Fibroblast of mammary gland (primary cell): ENCODE measurements at places on chromosomes 16 and 17.

GRCh38 chr17:55763856-55764255, 13.0 kb downstream of the PCTP start:
- peak; percentile 27 for DNase-seq

GRCh38 chr16:12153662-12154061, 177.1 kb downstream of the SNX29 start:
- DNase-seq = no peak

- no peak for DNase-seq
These were observed 46.8 kb downstream of the SHISA6 start for GRCh38 chr17:11287791-11288190.

GRCh38 chr16:24255456-24256371, at the start of gene CACNG3:
TSS of gene CACNG3 (plus strand) at chr16:24256335. CDS start at chr16:24256755, 420 bp downstream.
- DNase-seq = peak; percentile 10

- DNase-seq = no peak
These were observed 109.8 kb upstream of the FAM20A start for GRCh38 chr17:68710976-68711375.

- no peak for DNase-seq
These were observed 16.1 kb downstream of the KCNJ16 start for GRCh38 chr17:70091005-70091568.

DNA sequence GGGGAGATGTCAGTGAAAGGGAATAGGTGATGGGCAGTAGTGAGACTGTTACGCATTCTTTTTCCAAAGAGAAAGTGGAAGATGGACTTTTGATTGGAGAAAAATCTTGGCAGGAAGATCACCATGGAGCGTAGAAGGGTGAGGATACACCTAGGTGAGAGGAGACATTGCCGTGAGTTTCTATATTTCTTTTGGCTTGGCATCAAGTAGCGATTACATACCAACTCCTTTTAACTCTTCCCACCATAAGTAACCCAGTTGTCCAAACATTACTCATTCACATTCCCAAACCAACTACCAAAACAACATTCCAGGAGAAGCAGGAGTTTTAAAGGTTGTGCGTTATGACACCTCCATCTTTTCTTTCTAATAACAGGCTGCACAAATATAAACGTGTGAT, 10.7 kb upstream of the KRT28 start:
- no peak for DNase-seq

- no peak for DNase-seq
These were observed 93.5 kb downstream of the CDYL2 start for GRCh38 chr16:80710918-80711317.

GRCh38 chr17:32303781-32304288, 38.1 kb downstream of the C17orf75 start:
- DNase-seq = no peak

GRCh38 chr16:27611340-27611739, 61.4 kb downstream of the KATNIP start:
- no peak for DNase-seq

- no peak for DNase-seq
These were observed 11.8 kb upstream of the KAT7 start for GRCh38 chr17:49776551-49777300.

DNA sequence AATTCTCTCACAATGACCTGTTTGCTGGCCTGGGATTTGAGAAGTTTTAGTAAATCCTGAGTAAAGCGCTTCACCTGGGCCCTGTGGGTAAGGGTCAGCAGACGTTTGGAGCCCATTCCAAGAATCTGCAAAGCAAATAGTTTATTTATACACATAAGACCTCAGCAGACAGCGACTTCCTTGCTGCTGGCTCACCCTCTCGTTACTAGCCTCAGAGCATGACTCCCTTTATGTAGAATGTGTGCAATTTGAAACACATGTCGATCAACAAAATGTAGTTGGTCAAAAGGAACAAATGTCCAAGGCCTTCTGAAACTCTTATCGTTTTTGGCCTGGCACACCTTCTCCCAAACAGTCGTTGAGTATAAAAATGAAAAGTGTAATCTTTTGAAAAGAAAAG, 31.3 kb downstream of the MARF1 start:
- peak; percentile 53 for DNase-seq

- no peak for DNase-seq
These were observed 12.9 kb downstream of the SALL1 start for GRCh38 chr16:51138178-51138577.

DNA sequence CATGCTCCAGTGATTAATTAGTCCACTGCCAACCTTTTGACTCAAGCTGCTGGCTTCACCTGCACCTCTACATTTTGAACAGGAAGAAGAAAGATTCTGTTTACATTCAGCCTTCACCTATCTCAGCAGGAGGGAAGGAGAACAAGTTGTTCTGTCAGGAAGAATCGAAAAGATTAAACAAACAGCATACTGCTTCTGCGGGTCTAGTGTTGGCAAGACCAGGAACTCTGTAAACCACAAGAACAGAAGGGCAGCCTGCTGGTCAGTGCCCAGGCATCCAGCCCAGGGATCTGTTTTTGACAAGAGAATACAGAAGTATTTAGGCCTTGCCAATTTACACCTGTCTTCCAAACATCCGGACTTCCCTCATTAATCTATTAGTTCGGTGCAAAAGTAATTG, 189.7 kb downstream of the CHD9NB start:
- DNase-seq = no peak

DNA sequence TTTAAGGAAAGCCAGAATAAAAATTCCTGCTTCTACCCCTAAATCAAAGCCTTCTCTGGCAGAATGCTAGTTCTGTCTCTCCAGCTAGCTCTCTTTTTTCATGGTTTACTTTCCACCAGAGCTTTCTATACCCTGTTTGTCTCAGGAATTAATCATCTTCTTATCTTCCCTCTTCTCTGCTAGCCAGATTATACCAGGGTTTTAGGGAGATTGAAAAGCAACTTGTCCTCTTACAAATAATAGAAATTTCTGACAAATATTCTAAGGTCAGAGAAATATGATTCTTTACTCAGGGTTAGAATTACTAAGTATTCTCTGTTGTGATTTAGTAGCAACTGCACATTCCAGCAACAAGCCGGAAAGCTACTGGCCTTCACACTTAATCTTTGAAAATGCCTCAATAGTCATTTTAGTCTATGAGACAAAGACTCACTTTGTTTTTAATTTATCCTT, 166.4 kb downstream of the TANC2 start:
- no peak for DNase-seq

DNA sequence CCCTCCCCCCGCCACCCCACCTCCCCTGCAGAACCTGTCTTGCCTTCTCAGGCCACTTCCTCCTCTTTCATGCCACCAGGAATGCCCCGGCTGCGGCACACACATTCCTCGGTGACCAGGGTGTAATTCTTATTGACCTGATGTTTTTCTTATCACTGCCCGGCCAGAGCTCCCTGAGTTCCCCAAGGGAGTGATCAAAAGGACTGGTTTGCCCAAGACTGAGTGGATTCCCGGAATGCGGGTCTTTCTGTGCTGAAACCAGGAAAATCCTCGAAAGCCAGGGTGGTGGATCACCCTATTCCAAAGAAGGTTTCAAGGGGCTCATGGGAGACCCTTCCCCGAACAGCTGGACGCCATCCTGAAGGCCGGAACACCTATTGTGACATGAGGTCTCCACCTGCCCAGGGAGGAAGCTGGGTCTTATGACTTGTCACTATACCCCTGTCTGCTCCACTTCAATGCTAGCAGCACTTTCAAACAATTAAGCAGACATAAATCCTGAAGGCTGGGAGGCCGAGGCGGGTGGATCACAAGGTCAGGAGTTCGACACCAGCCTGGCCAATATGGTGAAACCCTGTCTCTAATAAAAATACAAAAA, 53.0 kb upstream of the RPL38 start:
- DNase-seq = no peak

DNA sequence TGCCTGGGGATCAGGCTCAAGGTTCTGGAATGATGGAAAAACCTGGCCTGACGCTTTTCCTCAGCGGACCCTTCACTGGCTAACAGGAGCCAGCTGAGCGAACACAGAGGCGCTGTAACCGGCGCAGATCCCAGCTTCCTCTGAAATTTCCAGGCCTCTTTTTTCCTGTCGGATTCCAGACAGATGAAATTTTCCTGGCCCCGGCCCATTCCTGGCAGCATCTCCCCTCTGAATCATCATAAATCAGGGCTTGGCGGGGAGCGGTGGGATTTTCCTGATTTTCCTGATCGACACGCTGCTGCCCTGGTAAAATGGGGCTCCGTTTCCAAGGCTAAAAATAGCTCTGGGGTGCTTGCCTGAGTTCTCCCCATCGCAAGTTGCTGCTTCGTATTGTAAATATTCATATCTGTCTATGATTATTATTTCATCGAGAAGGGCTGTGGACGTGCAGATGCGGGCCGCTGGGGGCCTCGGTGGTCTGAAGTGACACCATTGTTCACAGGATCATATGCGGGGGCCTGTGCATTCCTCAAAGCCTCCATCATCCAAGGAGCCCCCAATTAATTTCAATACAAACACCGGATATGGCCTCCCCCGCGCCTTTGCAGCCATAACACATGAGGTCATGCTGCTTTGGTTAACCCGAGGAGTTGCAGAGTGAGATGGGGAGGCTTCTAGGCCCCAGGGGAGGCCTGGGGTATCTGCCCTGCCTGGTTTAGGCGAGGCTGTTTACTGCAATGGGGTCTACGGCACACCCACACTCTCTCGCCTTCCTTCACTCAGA, 45.8 kb upstream of the ETV4 start:
- DNase-seq = peak; percentile 90

DNA sequence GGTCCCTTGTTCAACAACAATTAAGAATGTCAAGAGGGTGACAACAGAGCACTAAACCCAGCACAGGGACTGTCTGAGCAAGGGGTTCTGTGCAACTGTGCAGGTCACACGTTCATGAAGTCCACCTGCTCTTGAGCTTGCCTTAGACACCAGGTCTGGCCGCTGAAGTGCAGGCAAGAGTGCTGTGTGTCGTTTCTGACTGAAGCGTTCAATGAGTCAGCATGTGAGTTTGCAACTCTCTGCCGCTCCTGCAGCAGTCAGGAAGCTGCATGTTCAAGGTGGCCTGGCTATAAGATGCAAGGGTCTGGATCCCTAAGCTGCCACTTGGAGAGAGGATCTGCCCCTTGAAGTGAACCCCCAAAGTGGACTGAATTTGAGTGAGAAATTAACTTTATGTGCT, 332.7 kb upstream of the HSBP1 start:
- DNase-seq = no peak

GRCh38 chr17:13154398-13154797, 136.6 kb upstream of the ELAC2 start:
- no peak for DNase-seq

DNA sequence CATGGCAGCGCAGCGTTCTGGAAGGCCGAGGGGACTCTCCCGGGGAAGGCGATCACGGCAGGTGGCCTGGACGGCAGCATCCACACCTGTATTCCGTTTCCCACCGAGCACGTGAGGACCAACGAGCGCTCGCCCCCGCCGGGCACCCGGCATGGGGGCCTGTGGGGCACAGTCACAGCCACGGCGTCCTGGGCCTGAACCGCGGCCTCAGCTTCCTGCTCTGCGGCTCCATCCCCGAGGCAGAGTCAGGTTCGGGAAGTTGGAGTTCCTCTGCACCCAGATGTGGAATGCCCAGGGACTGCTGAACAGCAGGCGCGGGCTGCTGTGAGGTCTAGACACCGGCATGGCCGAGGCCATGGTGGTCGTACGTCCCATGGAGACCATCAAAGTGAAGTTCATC, 1713.9 kb downstream of the TP53TG3F start:
- no peak for DNase-seq

DNA sequence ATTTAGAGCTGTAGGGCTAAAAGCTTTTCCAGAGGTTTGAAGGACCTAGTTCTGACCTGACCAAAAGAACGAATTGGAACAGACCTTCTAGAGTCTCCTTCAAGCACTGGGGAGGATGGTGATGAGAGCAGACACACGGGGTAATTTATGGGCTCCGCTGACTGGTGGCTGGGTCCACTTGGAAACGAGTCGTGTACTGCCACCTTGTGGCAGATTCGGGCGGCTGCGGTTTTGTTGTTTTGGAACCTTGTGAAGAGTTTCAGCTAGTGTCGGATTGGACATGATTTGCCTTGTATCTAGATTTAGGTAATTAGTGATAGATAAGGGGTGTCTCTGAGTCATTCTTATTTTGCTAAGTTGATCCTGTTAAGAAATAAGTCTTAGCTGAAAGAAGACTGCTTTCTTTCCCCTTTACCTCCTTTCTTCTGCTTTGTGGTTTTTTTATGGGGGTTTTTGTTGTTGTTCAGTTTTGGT, 98.9 kb downstream of the AATF start:
- peak; percentile 89 for DNase-seq

GRCh38 chr17:50661795-50662391, 27.2 kb downstream of the ABCC3 start:
- peak; percentile 92 for DNase-seq

- no peak for DNase-seq
These were observed 20.4 kb upstream of the SLFN5 start for GRCh38 chr17:35222452-35222851.

DNA sequence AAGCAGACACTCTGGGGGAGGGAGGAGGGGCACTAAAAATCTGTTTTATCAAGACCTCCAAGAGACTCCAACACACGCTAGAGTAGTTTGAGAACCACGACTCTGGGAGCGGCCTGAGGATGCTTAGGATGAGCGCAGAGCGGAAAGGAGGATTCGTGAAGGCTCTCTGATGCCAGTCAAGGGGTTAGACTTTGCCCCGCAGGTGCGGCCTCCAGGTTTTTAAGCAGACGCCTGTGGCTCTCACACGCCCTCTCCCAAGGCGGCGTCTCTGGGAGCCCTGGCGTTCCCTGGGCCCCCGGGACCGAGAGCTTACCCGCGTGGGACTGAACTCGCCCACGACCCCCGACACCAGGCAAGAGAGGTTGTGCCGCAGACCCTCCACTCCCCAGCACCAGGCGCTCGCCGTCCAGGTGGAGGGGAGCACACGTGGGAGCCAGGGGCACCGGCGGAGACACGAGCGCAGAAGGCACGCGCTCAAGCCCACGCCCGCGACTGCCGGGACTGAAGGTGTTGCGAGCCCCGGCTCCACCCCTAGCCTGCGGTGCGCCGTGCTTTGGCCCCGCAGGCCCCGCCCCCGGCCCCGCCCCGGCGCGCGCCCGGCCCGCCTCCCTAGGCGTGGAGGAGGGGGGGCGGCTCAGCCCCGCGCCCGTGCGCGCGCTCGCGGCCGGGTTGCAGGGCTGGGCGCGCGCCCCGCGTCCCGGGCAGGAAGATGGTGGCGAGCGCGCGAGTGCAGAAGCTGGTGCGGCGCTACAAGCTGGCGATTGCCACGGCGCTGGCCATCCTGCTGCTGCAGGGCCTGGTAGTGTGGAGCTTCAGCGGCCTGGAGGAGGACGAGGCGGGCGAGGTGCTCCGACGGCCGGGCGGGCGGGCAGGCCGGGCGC, at the start of gene XYLT2:
Gene XYLT2 (plus strand): TSS at position 695 of the 881 bp plus-strand sequence. CDS start 15 bp downstream, at position 710.
- peak; percentile 72 for DNase-seq

DNA sequence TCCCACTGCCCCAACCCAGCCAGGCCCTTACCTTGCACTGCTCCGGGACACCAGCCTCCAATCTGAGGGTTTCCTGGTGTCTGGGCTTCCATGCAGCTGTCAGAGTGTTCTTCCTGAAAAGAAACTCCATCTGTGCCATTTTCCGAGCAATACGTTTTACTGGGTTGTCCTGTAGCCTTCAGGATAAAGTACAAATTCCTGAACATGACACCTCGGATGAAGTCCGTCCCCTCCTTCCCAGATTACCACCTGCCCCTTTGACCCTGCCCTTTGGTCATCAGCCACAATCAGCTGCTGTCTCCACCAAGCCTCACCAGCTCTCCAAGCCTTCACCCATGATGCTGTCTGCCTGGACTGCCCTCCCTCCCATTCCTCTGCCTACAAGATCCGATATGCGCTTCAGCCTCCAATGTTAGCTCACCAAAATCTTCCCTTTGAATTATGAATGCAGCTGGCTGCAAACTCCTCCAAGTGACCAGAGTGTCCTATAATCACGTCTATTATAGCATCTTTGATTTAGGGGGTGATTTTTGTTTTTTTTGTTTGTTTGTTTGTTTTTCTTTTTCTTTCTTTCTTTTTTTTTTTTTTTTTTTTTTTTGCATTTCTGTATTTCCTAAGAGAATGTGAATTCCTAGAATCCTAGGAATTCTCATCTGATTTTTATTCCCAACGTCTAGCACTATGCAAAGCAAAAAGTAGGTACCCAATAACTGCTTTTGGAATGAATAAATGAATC, 60.6 kb upstream of the KIFC3 start:
- no peak for DNase-seq
